ENCODE measurements at places on chromosomes 16 and 17.

DNA sequence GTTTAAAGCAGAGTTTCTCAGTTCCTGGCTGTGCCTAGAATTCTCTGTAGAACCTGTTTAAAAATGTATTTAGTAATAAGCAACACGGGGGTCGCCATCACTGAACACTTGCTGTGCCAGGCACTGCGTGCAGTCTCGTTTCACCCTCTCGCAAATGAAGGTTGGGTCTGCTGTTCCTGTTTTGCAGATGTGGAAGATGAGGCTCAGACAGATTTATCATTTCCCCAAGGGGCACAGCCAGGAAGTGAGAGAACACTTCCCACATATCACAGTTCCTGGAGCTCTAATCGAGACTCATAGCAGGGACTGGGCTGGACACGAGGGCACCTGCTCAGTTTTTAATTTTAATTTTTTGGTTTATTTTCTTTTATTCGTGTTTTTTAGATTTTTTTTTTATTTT is 122.7 kb downstream of the ABCC6 start:
- DNase-seq, result no peak

DNA sequence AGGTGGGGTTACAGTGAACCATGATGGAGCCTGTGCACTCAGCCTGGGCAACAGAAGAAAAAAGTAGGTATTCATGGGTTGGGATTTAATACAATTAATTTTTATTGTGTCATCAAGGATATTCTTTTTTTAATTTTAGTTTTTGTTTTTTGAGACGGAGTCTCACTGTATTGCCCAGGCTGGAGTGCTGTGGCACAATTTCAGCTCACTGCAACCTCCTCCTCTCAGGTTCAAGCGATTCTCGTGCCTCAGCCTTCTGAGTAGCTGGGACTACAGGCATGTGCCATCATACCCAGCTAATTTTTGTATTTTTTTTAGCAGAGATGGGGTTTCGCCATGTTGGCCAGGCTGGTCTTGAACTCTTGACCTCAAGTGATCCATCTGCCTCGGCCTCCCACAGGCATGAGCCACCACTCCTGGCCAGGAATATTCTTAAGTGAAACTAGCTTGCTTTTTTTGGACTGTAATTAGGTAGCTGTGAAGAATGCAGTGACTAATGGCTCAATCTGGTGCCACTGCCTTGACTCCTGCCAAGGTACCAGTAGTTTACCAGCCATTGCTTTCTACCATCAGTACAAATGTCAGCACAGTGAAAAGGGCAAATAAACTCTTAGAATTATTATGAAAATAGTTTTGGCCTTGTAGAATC is 4.8 kb downstream of the PPM1D start:
- no peak for DNase-seq

DNA sequence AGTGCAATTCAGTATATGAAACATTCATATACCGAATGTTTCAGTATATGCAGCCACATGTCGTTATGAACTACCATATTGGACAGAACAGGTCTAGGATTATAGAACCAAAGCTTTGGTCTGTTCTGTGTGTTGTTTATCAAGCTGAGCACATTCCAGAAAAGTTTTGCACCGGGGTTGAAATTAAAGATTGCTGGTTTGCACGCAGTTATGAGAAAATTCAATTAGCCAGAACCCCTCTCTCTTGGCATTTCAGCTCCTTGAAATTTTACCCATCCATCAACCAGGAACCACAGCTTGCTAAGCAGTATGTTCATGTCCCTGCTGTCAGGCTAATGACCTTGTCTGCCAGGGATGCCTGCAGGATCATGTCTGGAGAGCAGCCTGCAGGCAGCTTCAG is 9.5 kb downstream of the KRT32 start:
- no peak for DNase-seq

DNA sequence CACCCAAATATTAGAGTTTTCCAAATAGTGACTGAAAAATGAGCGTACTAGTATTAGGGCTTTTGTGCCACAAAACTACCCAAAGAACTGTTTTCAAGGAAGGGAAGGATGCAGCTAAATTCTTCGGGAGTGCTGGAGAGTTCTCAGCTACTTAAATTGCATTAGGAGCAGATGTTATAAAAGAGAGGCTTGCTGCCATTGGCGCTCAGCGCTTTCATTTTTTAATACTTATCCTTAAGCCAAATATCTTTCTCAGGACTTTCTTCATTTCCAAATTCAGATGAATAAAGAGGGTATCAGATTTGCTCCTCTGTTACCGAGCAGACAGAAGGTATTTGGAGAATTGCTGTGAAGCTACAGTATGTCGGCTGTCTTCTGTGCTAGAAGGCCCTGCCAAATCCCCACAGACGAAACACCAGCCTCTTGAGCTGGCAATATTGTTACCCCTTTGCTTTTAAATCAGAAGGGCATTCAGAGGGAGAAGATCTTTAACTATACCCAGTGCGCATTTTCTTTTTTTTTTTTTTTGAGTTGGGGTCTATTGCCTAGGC is 47.2 kb upstream of the CLEC18A start:
- no peak for DNase-seq

GRCh38 chr17:72772331-72772821 is 320.1 kb downstream of the SLC39A11 start:
- no peak for DNase-seq

DNA sequence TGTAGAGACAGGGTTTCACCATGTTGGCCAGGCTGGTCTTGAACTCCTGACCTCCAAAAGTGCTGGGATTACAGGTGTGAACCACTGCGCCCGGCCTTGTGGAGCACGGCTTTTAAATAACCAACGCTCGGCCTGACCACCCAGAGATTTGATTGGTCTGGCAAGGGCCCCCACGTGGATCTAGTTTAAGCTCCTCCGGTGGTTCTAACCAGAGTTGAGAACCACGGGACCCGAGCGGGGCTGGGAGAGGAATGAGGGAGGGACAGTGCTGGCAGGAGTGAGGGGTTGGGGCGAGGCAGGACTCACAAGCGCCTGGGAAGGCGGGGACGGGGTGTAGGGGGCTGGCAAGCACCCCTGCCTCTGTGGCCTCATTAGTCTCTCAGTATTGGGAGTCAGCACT is 3.0 kb downstream of the NLRC3 start:
- DNase-seq, result no peak

DNA sequence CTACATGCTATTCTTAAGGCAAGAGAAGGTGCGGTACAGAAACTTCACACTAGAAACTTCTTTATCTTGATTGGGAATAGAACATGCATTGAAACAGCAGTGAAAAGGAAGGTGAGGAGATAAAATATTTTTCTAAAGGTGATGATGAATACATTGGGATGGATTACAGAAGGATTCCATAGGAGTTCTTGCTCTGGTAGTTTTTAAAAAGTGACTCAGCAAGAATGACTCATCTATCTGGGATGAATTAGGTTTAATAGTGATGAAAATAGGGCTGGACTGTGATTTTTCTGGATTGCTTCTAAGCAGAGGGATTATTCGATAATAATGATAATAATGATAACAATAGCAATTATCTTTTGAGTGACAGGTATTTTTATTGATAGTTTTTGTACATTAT is 65.6 kb upstream of the HS3ST4 start:
- no peak for DNase-seq
